ENCODE measurements at places on chromosomes 16 and 17.

DNA sequence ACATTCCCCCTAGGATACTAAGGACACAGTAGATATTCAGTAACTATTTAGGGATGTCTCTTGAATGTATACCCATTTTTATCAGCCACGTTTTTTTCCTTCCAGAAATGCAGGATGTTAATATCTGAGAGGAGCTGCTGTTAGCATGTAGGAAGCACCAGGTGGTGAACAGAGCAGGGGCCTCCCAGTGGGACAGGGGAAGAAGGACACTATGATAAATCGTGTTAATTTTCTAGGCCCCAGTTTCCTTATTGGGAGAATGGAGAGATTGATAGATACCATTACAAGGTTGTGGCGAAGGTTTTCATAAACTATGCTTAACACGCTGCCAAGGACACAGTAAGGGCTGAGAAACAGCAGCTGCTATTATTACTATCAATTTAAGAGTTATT, 45.4 kb downstream of the PRSS54 start:
- DNase-seq, result no peak

GRCh38 chr17:17236295-17237025, 508 bp downstream of the FLCN start:
- peak; percentile 18 for DNase-seq

- DNase-seq, result no peak
Measured at GRCh38 chr16:82995924-82996441, 369.2 kb downstream of the CDH13 start.

DNA sequence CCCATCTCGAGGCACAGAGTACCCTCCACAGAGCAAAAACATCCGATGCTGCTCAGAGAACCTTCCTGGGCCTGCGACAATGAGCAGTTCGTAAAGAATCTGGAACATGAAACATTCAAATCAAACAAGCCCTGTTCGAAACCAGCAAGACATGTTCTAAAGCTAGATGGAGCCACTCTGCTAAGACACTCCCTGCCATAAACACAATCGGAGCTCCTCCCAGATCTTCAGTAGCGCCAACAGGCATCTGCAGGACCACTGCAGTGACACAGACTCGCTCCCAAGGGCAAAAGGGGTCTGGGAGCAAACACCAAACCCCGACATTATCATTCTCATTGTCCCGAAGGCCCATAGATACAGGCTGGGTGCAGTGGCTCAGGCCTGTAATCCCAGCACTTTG, 108.7 kb downstream of the ZFHX3 start:
- no peak for DNase-seq

GRCh38 chr16:3618769-3619141, 7.3 kb upstream of the SLX4 start:
- DNase-seq, result no peak

- no peak for DNase-seq
Measured at GRCh38 chr17:66044083-66044482, 147.8 kb downstream of the CEP112 start.

DNA sequence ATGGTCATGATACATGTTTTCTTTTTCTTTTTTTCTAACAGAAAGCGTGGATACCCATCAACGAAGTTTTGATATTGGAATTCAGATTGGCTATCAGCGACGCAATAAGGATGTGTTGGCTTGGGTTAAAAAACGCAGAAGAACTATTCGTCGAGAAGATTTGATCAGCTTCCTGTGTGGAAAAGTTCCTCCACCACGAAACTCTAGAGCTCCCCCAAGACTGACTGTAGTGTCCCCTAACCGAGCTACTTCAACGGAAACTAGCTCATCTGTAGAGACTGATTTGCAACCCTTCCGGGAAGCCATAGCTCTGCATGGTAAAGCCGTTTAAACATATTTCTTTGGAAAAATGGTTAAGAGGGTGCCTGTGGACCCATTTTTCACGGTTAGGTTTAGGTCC, 11.5 kb downstream of the HAPSTR1 start:
- no peak for DNase-seq

GRCh38 chr16:68779891-68780290, 42.8 kb downstream of the CDH1 start:
- DNase-seq, result no peak

DNA sequence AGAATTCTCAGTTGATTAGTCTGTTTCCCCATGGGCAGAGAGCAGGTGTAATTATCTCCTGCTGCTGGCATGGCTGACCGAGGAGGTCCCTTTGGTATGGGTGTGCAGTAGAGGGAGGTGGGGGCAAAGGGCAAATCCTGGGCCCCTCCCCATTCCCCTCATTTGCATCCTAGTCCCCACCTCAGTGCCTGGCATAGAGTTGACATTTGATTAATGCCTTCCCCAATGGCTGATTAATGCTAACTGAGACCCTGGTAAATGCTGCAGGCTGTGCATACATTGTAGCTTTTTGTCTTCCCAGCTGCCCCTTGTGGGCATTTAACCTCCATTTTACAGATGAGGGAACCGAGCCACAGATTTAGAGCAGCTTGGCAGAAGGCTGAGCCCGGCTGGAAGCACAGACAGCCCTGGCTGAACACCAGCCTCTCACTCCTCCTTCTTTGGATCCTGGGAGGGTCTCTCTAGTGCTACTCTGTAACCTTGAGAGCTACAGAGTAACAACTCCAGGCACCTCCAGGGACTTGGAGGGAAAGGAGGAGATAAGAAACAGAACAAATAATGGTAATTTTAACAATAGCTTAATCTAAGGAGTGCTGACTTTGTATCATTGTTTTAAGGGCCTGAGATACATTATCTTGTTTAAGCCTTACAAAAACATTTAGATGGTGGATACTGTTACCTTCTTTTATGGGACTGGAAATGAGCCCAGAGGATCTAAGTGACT, 5.1 kb downstream of the PLCG2 start:
- no peak for DNase-seq

DNA sequence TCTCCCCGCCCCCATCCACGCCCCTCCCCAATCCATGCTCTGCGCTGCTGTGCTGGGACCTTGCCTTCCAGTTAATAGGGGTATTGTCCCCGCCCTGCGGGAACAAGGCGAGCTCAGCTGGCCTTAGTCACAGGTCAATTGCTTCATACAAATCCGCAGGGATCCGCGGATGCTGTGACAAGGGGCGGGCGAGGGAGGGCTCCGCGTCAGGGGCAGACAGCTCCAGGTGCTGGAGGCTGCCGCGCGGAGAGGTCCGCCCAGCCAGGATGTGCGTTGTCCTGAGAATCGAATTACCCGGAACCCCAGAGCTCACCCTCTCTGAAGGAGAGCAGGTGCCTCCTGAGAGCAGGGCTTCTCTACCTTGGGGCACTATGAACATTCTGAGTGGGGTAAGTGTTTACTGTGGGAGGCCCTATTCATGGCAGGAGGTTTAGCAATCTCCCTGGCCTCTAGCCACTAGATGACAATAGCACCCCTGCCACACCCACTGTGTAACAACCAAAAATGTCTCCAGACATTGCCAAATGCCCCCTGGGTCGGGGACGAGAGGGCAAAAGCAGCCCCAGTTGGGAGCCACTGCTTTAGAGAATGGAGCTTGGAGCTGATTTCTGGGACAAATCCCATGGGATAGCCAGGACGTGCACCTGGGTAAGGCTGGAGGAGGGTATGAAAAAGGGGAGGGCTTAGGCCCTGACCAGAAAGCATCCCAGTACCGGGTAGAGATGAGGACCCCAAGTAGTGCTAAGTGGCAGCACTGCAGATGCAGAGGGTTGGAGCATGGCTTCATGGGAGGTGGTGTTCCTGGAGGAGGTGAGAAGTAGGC, 138.2 kb downstream of the CYLD start:
- peak; percentile 73 for DNase-seq

GRCh38 chr16:66389256-66390176, 23.0 kb downstream of the CDH5 start:
- DNase-seq, result no peak

- DNase-seq, result no peak
Measured at GRCh38 chr17:6509031-6509771, 47.2 kb downstream of the PITPNM3 start.

DNA sequence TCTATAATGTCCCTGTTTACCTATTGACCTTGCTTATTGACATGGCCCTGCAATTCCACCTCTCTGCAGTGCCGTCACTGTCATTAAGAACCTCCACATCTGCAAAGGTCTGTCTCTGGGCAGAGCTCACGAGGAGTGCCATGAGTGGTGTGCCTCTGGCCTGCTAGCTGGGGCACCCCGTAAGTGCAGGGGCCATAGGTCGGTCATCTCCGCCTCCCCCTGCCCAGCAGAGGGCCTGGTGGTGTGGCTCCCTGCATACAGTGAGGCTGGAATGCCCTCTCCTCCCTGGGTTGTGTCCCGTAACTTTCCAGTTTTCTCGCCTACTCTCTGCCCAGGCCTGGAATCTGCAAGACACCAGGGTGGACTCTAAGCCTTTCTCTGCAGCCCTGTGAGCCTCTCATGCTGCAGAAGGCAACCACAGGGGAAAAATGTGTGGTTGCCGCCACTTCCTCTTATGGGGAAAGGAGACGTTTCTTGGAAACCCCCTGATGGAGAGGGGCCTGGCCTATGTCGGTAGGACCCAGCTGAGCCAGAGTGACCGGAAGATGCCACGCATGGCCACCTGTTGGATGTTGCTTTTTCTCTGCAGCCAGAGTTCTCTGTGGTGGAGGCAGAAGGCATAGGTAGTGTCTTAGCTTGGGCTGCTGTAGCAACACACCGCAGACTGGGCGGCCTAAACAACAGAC, 2.7 kb upstream of the SNX20 start:
- DNase-seq, result no peak

DNA sequence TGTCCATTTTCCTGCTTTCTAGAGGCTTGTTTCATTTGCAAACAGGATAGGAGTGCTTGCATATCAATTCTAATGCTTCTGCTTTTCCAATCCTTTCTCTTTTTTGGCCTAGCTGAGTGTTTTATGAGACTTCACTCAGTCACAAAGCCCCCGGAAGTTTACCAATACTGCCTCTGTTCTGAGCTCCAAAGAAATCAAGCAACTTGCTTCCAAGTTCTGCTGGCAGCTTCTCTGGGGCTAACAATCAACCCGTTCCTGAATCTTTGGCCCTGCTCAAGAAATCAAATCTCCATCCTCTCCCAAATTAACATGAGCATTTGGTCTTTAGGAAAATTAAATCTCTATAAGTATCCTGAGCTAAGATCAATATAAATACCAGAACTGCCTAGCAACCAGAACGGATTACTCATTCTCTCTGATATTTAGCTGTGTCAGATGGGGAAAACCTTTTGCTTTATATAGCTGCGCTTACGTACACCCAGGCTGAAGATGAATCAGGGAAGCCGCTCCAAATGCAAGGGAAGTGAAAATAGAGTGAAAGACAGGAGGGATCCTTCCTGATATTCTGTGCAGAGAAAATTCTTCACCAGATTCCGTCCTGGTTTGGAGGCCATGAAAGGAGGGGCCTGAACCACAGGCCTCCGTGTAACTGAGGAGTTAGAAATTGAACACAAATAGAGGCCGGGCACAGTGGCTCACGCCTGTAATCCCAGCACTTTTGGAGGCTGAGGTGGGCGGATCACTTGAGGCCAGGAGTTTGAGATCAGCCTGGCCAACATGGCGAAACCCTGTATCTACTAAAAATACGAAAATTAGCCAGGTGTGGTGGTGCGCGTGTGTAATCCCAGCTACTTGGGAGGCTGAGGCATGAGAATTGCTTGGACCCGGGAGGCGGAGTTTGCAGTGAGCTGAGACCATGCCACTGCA, 23.3 kb upstream of the GRB2 start:
- no peak for DNase-seq

DNA sequence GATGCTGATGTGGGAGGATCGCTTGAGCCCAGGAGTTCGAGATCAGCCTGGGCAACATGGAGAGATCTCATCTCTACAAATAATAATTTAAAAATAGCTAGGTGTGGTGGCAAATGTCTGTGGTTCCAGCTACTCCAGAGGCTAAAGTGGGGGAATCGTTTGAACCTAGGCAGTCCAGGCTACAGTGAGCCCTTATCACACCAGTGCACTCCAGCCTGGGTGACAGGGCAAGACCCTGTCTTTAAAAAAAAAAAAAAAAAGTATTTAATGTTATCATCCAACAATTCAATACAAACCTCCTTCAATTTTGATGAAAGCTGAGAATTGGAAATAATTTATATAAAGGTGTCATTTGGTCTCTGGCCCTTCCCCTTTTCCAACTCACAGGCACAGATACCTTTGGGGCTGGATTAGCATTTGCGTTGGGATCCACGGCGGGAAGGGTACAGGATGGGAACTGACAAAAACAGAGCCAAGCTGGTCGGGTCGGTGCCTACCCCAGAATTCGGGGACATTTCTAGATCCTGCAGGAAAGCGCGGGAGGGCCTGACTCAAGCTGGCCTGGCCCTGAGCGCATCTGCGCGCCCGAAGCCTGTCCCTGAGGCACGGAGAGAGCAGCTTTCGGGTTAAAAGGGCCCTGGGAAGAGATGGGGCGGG, 860 bp upstream of the DCAF7 start:
- DNase-seq, result no peak

DNA sequence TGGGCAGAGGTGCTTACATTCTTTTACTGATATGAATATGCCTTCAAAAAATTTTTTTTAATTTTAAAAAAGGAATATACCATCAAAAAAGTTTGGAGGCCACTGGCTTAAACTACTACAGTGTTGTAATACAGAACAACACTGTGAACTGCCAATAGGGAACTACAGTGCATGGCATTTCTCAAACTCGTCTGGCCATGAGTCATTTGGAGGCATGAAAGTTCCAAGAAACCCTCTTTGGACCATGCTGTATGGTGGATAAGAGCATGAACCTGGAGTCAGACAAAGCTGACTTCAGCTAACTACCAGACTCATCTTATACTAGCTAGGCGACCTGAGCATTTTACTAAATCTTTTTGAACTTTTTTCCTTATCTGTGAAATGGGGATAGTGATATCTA, 9.2 kb upstream of the NF1 start:
- DNase-seq, result no peak

- no peak for DNase-seq
Measured at GRCh38 chr17:42740699-42741098, 4.1 kb downstream of the EZH1 start.

GRCh38 chr17:75909051-75909811, 4.5 kb upstream of the MRPL38 start:
- no peak for DNase-seq

DNA sequence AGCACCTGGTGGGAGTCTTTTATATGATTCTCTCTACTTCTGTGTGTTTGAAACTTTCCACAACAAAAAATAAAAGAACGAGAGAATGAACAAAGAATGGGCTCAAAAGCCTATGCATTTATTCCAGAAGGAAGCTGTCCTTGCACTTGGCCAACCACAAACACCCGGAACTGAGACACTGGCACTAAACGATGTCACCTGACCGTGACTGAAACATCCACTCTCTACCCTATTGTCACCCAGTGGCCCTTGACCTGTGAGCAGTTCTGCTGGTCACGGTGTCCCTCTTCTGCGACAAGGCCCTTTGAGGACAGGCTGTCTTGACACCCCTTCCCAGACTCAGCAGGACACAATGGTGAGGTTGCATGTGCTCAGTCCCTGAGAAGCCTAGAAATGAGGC, 56.6 kb downstream of the TEKT5 start:
- DNase-seq, result no peak

- peak; percentile 74 for DNase-seq
Measured at GRCh38 chr16:12661656-12662172, 142.0 kb downstream of the CPPED1 start.

- peak; percentile 26 for DNase-seq
Measured at GRCh38 chr17:17043461-17044271, 1.4 kb downstream of the MPRIP start.

- DNase-seq, result no peak
Measured at GRCh38 chr17:67151717-67152116, 93.3 kb downstream of the HELZ start.
